ENCODE measurements at places on chromosomes 3 and 15.
A peak's percentile ranks its signal among the peaks of the same experiment; 100 is the strongest.

- DNase-seq: no peak
Observed at GRCh38 chr3:65963787-65964677, 74.7 kb downstream of the MAGI1 start.

DNA sequence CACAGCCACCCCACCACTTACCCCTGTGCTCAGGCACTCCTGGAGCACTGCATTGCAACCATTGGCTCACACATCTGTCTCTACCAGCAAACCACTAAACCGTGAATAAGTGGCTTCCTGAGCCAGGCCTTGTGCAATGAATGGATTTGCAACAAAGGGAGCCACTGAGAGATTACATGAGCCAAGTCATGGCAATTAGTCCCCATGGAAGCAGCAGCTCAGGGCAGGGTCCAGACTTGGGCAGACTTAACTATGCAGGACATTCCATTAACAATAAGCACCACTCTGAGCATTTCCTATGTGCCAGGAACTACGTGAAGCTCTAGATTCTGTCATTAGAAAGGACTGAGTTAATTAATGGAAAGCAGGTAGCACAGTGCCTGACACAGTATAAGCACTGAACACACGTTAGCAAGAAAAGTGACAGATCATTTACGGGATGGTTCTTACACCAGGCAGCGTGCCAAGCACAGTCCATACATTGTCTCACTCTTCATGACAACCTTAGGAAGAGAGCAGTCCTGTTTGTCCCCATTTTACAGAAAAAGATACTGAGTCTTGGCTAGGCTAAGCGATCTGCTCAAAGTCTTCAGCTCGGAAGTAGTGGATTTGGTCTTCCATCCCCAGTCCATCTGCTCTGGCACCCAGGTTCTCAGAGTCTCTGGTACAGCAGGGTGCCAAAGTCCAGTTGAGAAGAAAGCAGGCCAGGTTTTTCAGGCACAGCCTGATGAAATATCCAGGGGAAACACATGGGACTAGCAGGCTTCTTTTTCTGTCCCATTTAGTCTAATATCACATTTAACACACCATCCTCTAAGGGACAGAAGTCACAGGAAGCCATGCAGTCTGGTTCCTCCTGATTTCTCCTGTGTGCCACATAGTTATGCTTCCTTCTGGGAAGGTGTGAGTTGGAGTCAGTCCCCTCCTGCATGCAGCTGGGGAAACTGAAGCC lies 44.1 kb downstream of the LIPC start:
- no peak for DNase-seq

GRCh38 chr15:43268111-43269105 lies 1.7 kb upstream of the TGM5 start:
- DNase-seq: no peak

DNA sequence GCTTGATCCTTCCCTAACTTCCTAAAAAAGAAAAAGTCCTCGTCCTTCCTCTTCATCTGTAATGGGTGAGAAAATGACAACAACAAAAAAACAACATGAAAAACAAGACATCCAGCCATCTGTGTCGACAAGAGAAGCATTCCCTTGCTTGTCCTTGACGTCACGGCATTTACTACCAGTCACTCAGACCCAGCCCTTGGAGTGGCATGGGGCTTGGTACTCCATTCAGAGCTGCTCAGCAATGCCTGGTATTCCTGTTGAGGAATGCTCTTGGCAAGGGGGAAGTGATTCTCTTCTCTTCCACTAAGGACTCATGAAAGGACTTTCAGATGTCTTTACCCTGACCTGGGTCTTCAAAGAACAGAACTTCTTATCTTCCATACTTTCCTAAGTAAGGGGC lies 339.7 kb upstream of the RASGRP1 start:
- no peak for DNase-seq

DNA sequence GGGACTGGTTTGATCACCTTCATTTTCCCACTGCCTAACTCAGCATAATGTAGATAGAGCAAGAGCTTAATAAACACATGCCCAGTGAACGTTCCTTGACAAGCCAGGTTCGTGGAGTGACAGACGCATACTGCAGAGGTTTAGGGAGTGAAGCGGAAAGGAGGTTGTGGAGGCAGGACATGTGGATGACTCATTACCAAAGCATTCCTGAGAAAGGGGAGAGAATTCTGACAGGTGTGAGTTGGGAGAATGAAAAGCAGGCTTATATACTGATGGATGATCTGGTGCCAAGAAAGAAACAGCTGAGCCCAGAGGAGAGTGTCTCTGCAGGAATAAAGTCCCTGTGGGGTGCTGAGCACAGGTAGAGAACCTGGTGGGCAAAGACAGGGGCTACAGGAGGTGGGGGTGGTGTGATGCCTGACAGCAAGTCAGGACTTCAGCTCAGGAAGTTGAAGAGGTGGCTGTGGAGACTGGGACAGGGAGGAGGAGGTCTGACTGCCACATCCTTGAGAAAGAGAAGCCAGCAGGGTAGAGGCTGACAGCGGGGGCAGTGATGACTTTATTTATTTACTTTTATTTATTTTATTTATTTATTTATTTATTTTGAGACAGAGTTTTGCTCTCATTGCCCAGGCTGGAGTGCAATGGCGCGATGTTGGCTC lies 2.4 kb upstream of the RPL29 start:
- no peak for DNase-seq

GRCh38 chr3:11509173-11510000 lies 134.3 kb downstream of the VGLL4 start:
- DNase-seq: peak; percentile 34

GRCh38 chr15:69871511-69872134 lies 226.1 kb downstream of the TLE3 start:
- DNase-seq: no peak

- no peak for DNase-seq
Observed at GRCh38 chr3:128309026-128309425, 155.7 kb downstream of the EEFSEC start.

- DNase-seq: no peak
Observed at GRCh38 chr3:165725296-165725695, 111.9 kb downstream of the BCHE start.

GRCh38 chr3:3446251-3446650 lies 266.8 kb upstream of the CRBN start:
- DNase-seq: no peak

Data from NCI-H1694 (cell line).